ENCODE measurements at places on chromosomes 16 and 17.

GRCh38 chr16:17846030-17846429 lies 375.3 kb upstream of the XYLT1 start:
- no peak for DNase-seq

DNA sequence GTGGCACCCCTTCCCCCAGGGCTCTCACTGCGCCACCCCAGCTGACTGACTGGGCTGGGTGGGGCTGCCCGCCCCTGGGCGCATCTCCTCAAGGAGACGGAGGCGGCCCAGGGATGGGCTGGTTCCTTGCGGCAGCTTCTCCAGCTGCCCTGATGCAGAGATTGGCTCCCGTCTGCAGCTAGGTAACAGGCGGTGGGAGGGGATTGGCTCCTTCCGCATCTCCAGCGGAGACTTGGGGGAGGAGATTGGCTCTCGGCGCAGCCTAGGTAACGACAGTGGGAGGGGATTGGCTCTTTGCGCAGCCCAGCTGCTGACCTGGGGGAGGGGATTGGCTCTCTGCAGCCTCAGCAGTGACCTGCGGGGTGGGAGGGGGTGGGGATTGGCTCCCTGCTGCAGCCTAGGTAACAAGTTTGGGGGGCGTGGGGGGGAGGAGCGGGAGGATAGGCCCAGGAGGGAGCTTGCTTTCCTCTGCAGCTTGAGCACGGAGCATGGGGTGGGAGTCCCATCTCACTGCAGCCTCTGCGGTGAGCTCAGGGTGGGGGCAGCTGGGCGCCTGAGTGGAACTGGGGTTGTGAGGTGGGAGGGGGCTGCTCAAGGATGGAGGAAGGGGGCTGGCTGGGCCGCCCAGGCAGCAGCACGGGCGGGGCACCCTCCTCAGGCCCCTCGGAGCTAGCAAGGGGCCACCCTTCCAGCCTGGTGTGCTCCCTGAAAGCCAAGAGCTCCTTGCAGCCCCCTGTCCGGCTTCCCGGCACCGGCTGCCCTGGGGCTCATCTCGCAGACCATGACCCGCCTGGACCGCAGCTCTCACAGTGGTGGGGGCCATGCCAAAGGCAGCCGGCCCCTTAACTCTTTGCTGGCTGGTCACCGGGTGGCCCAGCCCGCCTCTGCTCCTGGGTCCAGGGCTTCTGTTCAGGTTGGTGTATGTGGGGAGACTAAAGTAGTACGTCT lies 6.4 kb downstream of the NFE2L1 start:
- no peak for DNase-seq

DNA sequence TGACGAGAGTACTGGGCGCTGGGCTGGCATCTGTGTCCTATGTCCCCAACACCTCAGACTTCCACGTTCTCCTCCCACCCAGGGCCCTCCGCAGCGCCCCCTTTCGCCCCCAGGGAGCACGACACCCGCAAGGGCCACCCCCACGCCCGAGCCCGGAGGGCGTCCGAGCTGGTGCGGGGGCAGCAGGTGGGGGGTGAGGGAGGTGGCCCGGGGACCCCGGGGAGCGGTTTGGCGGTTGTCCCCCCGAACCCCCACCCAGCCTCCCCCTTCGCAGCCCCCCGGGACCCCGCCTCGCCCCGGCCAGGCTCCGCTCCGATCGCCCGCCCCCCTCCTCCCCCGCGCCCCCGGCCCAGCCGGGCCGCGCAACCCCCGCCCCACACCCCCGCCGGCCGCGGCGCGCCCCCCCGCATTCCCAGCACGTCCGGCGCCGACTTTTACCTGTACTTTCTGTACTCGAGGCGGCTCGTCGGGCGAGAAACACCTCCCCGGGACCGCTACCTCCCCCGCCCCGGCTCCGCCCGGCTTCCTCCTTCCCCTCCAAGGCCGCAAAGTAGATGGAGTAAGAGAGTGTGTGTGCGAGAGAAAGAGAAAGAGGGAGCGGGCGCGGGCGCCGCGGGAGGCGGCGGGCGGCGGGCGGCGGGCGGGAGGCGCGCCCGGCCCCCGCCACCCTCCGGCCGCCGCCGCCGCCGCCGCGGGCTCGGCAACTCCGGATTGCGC lies 901 bp downstream of the CDYL2 start:
- peak; percentile 49 for DNase-seq

DNA sequence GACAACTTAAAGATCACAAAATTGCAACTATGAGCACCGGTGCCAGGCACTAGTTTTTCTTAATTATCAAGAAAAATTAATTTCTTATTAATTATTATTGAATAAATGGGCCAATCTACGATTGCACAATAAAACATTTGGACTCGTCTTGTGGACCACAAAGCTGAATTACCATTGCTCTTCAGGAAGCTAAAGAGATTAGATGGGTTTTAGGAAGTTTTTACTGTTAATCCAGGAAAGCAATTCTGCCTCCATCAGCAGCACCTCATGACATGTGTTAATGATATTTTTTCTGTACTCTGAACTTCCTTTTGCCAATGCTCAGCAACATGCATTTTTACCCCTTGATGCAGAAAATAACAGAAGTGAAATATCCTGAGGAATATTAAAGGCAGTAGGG lies 37.9 kb downstream of the HS3ST3A1 start:
- no peak for DNase-seq

- DNase-seq, result no peak
Measured at GRCh38 chr17:9298135-9298534, 276.8 kb downstream of the NTN1 start.

- no peak for DNase-seq
Measured at GRCh38 chr17:6346156-6346786, 88.7 kb downstream of the AIPL1 start.

Data from GM19239 (cell line).